Fibroblast of skin of scalp (primary cell): ENCODE measurements at places on chromosomes 2 and 18.

DNA sequence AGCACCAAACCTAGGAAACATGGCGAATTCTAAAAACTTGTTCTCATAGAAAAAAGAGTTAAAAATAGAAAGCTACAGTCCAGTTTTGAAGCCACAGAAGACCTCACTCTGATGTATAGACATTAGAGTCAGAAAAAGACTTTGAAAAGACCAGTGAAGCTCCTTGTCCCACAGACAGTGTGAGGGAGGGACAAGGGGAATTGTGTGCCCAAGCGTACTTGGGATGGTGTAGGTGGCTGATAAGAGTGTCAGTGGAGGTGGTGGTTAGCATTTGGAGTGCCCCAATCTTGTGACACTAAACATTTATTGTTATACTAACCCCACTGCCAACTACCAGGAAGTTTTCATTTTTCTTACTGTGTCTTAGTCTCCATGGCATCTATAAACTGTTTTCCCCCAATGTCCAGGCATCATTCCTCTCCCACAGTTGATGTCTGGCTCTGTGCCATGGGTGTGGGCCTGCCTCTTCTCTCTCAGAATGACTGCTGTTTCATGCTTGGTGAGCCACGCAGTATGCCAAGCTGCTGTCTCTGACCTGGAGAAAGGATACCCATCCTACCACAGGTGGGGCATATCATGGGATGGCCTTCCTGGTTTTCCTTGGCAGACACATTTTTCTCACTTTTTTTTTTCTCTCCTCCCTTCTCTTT is 161.4 kb downstream of the RPIA start:
- no peak for DNase-seq

GRCh38 chr2:45626387-45627221 is 15.5 kb upstream of the SRBD1 start:
- no peak for DNase-seq

DNA sequence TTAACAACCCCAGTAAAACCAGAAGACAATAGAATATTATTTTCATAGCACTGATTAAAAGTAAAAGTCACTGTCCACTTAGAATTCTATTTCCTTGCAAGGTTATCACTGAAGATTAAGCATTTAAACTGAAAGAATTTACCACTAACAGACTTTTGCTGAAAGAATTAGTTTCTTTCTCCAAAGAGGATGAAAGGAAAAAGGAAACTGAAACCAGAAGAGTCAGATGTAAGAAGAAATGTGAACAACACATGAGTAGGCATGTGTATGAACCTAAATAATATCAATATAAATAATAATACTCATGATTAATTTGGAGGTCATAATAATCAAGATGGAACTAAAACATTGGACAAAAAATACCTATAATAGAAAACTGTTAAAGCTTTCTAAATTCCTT is 82.4 kb upstream of the KLHL29 start:
- no peak for DNase-seq

- DNase-seq, result no peak
These were observed 45.3 kb downstream of the FBLN7 start for GRCh38 chr2:112183327-112184025.

GRCh38 chr18:910247-910646 is 5.6 kb downstream of the ADCYAP1 start:
- DNase-seq, result no peak

DNA sequence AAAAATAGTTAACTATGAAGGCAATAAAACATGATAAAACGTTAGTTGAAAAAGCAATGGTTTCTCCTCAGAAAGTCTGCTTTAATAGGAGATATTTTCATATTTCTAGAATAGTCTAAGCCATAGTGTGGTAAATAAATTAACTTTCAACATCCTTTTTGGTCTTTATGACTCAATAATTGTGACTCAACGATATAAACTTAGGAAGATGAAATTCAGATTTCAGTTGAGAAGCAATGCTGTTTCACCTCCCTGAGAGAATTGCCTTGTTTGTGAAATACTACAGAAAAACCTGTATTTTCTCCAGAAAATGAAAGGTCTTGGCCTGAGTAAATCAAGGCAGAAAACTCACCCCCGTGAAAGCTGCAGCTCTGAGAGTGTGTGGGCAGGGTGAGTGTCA is 166.9 kb downstream of the ETAA1 start:
- no peak for DNase-seq

DNA sequence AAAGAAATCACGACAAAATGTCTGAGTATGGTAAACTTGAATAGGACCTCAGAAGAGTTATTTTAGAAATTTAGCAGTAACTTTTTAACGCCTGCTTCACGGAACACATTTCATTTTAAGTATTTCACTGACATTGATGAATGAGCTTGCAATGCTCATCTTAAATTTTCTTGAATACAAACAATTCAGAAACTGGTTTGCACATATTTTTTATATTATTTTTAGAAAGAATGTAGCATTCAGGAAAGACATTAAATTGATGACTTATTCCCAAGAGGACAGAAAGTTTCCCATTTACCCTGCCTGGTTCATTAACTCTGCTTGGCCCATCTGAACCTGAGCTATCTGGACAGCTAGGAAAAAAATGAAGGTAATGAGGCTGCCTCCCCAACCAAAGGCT is 89.3 kb downstream of the MBD2 start:
- DNase-seq, result peak; percentile 67

GRCh38 chr2:222945887-222946286 is 85.1 kb downstream of the ACSL3 start:
- DNase-seq, result peak; percentile 51

- DNase-seq, result no peak
These were observed 162.1 kb downstream of the SEPTIN10 start for GRCh38 chr2:109451671-109452070.

DNA sequence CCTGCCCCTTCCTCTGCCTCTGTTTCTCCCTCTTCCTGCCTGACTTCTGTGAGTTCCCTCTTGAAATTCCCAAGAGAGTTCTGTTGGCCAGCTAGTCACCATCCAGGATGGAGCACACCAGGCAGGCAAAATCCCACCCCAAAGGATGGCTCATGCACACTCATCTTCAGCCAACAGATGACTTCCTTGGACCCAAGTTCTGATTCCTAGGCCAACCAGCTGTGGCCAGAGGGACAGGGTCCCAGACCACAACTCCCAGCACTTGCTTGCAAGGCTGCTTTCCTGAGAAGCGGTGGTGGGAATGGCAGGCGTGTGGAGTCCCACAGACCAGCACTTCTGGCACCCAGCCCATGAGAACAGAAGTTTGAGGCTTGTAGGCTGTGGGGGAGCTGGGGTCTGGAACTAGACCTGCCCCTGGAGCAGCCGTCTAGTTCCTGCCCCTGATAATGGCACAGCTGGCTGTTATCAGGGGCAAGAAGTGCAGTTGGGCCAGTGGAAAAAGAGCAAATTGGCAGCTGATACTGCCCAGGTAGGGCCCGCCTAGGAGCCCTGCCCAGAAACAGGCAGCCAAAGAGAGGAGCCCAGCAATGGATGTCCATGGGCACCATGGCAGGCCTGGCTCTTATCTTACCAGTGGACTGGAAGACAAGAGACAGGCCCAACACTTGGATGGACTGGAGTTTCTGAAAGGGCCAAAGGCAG is 56.7 kb downstream of the CYP26B1 start:
- no peak for DNase-seq

DNA sequence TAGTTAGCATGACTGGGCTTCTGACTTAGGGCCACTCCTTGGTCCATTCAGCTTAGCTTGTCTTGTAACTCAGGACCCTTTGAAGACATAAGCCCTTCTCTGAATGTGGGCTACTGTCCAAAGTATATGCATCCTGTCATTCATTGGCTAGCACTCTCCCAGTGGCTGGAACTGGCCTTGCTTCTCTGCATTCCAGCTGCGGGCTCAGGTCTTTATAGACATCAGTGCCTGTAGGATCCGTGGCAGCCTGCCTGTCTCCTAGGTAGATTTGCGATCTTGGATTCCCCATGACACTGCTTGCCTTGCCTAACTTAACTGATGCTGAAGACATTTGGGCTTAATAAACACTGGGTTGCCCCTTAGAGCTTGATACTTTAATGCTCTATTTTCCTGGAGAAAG is 170.1 kb downstream of the DCC start:
- DNase-seq, result no peak

GRCh38 chr2:6970976-6971480 is 53.8 kb downstream of the RNF144A start:
- DNase-seq, result no peak

DNA sequence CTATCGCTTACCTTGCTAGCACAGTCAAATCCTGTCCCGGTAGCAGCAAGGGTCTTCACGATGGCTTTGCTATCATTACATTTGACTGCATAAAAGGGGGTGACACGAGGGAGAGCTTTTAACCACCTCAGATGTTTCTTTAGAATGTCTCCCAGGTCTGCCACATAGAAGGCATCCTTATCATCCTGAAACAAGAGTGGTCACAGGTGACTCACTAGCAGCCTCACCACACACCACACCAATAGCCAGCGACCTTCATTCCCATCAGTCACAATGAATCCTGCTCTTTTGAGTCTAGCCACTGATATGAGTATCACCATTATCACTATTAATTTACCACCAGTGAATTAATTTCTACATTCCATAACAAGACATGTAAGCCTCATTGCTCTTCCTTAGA is 3.7 kb downstream of the ODC1 start:
- DNase-seq, result no peak

- no peak for DNase-seq
These were observed 6.2 kb downstream of the GLI2 start for GRCh38 chr2:120741571-120742561.

GRCh38 chr2:137842430-137842829 is 121.8 kb upstream of the HNMT start:
- no peak for DNase-seq

DNA sequence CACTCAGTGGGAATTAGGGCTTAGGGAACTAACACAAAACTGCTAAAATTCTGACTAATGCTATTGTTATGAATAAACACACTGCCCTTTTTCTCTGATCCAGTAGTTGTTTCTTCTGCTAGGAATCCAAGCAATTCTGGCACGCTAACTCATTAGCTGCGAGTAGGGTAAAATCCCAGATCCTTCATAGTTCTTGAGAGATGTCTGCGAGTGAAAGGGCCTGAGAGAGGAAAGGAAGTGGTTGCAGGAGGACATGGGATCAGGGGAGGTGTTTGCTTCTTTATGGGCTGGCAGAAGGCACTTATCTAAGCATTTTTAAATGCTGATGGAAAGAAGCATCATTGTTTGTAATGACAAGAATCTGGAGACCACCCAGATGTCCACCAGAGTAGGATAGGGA is 9.4 kb downstream of the MAP3K19 start:
- no peak for DNase-seq

- DNase-seq, result peak; percentile 66
These were observed 62.2 kb downstream of the KCNE4 start for GRCh38 chr2:223114170-223114569.

DNA sequence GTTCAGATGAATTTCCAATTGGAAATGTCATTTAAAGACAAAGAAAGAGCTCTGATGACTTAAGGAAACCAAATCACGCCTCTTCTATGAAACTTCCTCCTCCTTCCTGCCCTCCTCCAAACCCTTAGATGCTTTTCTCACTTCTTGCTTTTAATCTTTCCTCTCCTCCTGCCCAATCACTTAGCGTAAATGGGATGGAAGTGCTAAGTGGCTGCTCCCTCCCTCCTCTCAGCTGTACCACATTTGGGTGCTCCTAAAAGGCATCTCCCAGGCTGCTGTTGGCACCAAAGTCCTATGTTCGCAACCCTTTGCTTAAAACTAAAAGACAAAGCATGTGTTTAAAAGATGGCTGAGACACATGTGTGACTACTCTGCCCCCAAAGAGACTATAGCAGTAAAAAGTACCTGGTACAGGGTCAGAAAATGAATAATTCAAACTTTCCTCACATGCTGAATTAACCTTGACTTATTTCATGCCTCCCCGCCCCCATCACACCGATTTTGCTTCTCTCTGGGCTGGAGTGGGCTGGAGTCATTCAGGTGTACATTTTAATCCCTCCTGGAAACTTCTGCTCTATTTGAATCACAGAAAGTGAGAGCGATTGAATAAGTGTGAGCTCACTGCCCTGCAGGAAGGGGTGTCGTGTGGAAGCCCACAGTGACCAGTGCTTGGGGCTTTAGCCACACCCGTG is 59.2 kb upstream of the KLF7 start:
- DNase-seq, result no peak

GRCh38 chr2:199446996-199447576 is 10.7 kb downstream of the SATB2 start:
- DNase-seq, result no peak

- DNase-seq, result no peak
These were observed 7.4 kb upstream of the NAB1 start for GRCh38 chr2:190641469-190641868.

DNA sequence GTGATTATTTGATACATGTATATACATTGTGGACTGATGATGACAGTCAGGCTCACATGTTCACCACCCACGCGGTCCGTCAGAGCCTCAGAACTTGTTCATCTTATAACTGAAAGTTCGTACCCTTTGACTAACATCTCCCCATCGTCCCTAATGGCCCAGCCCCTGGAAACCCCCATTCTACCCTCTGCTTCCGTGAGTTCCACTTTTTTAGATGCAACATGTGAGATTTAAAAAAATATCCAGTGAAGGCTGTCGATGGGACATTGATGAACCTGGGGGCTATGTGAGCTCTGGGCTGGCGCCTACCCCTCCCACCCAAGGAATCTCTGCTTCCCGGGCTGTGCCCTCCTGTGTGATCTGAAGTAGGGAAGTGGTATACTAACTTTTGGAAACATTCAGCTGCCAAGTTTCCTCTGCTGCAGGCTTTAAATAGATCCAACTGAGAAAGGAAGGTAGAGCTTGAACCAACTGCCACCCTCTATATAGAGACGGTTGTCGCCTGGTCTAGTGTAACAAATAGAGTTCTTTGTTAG is 163.8 kb downstream of the FAM210A start:
- no peak for DNase-seq

DNA sequence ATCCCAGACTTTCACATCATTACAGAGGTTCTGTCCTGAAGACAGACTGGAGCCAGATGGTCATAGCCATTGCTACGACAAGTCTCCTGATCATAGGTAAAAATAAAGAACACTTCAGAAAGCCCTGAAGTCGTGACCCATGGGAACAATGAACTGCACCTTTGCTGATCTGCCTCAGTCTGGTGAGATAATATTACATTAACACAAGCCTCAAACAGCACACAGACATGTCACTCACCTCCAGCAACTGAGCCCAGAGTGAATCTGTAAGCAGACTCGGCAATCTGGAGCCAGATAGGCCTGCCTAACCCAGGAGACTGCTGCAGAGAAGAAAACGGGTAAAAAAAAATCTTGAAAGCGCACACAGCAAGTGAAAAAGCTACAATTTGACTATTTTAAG is 79.2 kb downstream of the SLC25A12 start:
- no peak for DNase-seq

DNA sequence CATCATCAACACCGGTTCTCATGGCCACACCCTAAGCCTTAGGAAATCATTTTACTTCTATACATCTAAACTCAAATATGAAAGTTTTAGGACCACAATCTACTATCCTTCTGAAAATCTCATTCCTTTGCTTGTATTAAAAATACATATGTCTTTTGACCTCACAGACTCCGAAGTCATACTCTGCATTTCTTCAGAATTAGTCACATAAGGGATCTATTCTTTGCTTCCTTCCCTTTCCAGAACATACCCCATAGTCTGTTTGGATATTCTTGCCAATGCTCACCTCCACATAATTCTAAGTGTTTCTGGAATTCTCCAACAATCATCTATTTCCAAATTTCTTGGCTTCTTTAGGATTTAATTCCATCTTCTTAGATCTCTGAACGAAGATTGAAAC is 14.2 kb upstream of the DSG1 start:
- no peak for DNase-seq

- DNase-seq, result no peak
These were observed 43.2 kb upstream of the GPR75 start for GRCh38 chr2:53903011-53903410.

GRCh38 chr18:76410660-76411417 is 84.2 kb downstream of the ZNF516 start:
- no peak for DNase-seq

- peak; percentile 29 for DNase-seq
These were observed 94.3 kb downstream of the OLA1 start for GRCh38 chr2:174153757-174154680.
